ENCODE measurements at places on chromosomes 6 and 20.

DNA sequence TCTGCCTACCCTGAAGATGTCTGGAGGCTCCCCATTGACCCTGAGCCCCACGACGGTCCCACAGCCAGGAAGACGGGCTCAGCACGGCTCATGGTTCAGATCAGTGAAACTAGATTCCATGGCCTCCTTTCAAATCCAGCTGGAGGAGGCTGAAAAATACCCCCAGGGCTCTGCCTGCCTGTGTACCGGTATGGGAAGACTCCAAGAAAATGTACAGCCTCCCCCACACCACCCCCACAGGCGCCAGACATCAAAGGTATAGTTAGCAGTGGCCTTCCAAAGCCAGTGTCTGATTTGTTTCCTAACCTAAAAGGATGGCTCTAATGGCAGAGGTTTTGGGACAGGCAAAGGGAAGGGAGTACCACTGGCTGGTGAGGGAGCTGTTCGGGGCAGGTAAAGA, 86.2 kb upstream of the SNAP25 start:
- DNase-seq, result no peak

DNA sequence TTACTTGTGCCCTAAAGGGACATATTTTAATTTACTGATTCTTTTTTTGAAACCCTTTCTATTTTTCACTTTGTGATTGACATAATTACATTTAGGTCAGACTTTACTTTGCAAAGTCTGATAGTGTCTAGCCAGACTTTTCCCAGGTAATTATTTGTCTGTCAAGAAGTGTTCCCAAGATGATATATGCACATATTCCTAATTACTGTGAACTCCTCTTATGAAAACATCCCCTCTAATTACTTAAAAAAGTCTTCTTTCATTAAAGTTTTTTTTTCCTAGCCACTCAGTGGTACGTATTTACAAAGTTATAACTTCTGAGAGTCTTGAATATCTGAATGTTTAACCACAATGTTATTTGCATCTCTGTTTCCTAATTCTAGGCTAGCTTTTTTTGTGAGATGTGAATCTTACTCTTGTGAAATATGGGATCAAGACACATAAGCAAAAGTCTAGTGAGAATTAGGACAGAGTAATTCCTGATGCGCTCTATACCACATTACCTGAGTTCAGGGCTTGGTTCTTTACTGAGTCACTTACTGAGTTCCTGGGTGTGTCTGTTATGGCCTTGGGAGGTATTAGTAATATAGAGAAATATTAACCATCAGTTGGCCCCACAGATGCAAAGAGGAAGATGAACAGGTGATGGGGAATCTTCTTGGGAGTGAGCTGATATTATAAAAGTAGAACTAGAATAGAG, 27.9 kb downstream of the FAM83B start:
- DNase-seq, result no peak

DNA sequence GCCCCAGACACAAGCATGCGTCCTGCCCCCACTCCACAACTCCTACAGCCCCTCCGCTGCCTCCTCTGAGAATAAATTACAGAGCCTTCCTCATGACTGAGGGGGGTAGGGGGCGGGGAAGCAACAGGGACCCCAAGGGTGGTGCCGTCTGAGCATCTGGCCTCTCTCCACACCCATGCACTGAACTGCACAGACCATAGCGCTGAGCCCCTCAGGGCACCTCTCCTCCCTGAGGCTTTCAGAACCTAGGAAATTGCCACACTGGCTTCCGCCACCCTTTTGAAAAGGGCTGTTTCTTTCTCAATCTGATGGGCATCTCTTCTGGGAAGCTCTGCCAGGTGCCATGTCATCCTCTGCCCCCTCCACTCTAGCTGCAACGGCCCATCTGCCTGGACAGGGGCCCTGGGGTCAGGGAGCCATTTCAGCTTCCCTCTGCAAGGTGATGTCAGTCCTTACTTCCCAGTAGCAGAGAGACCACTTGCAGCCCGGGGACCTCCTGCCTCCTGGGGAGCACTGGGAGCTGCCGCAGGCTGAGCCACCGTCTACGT, 2.5 kb downstream of the CST7 start:
- no peak for DNase-seq

DNA sequence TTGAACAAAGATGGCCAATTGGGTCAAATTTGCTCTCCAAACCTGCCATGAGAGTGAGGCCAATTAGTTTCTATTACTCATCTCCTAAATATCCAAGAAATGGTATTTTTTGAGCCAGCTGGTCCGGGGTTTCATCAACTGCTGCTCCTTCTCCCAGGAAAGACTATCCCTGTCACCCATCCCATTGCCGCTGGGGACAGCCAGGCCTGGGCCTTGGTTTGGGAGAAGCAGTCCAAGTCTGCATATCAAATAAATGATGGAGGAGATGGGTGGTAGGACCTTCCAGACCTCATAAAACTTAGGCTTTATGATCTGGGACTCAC, 46.7 kb upstream of the TTPAL start:
- no peak for DNase-seq

- no peak for DNase-seq
These were observed 72.2 kb downstream of the SCAF8 start for GRCh38 chr6:154805288-154805911.

- DNase-seq, result no peak
These were observed 56.8 kb downstream of the PDSS2 start for GRCh38 chr6:107402533-107402932.

- no peak for DNase-seq
These were observed 66.1 kb downstream of the PLG start for GRCh38 chr6:160768101-160768500.

- no peak for DNase-seq
These were observed 11.2 kb upstream of the SIRPA start for GRCh38 chr20:1883986-1884385.

- DNase-seq, result peak; percentile 28
These were observed 216.7 kb downstream of the ZDHHC14 start for GRCh38 chr6:157597461-157598312.

GRCh38 chr6:161736781-161737292, 463.0 kb upstream of the AGPAT4 start:
- no peak for DNase-seq

DNA sequence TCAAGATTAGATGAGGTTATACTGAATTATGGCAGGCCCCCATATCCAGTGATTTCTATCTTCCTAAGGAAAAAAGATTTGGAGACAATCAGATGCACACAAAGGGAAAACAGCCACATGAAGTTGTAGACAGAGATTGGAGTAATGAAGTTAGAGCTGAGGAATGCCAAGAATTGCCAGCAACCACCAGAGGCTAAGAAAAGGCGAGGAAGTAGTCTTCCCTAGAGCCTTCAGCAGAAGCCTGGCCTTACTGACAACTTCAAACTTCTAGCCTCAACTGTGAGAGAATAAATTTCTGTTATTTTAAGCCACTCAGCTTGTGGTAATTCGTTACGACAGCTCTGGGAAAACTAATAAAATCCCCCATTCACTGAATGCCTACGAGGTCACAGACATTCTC, 473.9 kb downstream of the COL12A1 start:
- DNase-seq, result no peak

- no peak for DNase-seq
These were observed 10.0 kb downstream of the CITED2 start for GRCh38 chr6:139364302-139364981.

DNA sequence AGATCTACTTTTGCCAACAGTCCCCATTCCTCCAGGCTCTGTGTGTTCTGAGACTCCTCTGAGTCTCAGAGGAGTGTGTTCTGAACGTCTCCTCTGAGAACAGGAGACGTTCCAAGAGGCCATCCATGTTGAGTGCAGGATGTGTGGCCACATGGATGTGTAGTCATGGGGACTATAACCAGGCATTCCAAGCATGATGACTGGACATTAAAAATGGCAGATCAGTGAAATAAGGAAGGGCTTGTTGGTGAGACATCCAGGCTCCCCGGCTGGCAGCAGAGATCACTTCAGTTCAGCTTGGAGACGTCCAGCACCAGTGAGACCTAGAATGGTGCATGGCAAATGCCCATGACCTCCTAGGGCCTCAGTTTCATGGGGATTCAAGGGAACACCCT, 34.3 kb upstream of the POU5F1 start:
- DNase-seq, result no peak

DNA sequence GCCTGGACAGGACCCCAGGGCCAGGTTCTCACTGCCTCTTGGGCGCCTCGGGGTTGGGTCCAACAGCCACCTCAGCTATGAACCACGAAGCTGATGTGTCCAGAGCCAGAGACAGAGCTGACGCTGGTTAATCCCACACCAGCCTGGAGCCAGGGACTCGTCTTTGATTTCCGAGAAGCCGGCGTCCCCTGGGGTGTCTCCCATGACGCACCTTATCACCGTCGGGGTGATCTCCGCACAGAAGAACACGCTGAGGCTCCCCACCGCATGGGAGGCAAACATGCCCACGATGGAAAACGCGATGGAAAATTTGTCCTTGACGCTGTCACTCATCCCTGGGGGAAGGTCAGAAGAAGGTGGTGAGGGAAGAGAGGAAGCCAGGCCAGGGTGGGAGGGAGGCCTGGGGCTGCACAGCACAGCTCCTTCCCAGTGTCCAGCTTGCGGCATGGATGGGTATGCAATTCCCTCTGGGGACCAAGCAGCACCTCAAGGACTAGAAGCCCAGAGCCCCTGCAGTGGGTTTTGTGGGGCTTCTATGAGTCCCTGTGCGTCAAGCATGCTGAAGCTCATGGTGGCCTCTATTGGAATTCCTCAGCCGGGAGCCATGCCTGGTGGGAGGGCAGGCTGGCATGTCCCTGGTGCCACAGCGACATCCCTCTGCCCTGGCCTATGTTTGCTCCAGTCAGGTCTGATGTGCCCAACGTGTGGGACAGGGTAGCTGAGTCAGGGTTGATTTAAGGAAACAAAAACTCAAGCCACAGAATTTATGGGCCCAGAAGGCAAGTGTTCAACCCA, 25.1 kb downstream of the PSMG4 start:
- DNase-seq, result no peak

DNA sequence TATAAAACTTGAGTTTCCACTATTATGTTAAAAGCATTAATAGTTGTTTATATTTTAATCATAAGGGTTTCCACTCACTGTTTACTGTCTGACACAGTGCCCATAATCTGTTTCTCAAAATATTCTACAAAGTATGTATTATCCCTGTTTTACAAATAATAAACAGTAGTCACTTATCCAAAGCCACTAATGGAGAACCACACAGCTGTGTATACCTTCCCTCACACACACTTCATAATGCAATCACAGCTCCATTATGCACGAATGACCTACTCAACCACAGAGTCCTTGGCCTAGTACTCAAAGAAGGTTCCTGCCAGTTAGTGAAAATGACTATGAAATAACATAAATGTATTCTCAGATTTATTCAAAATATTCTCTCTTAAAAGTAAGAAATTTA, 103.1 kb downstream of the EPB41L2 start:
- DNase-seq, result no peak

GRCh38 chr6:6283746-6284145, 36.7 kb downstream of the F13A1 start:
- DNase-seq, result no peak

DNA sequence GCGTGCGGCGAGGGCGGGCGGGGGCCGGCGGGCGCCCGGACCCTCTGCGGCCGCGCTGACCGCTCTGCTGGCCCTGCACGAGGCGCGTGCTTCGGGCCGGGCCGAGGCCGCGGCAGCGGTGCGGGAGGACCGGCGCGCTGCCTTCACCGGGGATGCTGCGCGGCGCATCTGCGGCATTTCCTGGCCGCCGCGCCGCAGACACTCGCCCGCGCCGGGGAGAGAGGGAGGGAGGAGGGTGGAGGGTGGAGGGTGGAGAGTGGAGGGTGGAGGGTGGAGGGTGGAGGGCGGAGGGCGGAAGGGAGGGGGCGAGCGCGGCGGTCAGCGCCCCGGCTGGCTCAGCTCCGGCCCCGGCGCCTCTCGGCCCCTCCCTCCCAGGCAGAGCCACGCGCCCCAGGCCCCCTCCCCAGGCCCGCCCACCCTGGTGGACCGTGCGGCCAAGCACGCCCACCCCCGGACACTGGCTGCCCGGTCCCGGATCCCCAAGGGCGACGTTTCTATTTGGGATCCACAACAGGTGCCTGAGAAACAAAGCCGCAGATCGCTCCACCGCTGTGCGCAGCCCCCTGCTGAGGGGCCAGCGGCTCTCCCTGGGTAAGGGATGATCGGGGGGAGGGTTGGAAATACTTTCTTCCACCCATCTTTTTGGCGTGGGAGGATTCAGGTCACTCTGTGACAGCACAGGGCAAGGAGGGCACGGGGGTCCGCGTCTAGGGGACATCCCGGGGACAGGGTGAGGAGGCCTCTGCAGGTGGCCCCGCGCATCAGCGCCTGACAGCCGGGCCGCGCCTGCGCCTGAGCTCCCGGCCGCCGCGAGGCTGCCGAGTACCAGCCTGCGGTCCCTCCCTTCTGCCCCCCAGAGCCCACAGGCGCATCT, 111.2 kb upstream of the BEND6 start:
- peak; percentile 53 for DNase-seq

GRCh38 chr6:131948692-131949619, 2.2 kb downstream of the CCN2 start:
- no peak for DNase-seq

- DNase-seq, result no peak
These were observed 93.7 kb downstream of the PSMB1 start for GRCh38 chr6:170459451-170459850.

DNA sequence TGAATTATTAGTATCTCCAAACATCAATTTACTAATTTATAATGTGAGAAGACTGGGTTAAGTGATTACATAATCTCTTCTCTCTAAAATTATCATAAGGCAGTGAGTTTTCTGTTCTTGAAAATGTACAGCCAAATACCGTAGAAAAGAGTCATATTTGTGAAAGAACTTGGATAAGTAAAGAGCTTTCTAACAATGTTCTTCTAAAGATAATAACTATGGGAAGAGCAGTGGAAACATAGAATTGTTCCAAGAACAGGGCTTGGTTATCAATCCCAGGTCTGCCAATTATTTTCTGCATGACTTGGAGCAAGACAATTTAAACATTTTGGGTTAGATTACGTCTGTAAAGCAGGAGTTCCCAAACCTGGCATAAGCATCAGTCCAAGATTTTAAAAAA, 198.1 kb upstream of the SGK1 start:
- no peak for DNase-seq

- no peak for DNase-seq
These were observed 27.1 kb upstream of the ELOVL5 start for GRCh38 chr6:53375847-53376246.

DNA sequence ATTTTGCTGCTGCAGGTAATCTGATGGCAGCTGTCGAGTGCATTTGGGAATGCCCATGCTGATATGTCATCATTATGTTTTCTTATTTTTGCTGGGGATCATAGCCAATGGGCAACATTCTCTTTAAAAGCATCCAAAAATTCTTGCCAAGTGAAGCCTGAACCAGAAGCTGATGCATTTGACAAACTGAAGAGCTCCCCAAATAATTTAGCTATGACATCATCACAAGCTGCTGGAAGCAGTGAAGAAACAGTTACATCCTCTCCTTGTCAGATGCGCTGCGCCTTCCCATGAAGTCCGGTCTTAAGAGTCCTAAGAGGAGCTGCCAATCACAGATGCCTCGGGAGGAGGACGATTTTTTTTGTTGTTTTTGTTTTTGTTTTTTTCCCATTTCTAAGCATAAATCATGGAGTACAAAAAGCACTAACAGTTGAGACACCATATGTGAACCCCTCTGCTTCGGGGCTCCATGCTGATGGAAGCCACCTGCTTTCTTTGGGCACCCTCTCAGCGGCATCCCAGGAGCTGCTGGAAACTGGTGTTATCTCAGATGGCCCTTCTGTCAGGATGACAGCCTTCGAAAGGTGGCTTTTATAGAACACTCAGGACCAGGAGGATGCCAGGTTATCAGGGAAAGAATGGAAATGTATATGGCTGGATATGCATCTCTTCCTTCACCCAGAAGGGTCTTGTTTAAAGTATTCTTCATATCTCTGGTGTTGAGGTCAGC, 56.1 kb upstream of the FOXQ1 start:
- no peak for DNase-seq

- DNase-seq, result peak; percentile 35
These were observed at the start of gene MICAL1 for GRCh38 chr6:109455437-109456110. MICAL1 (minus strand) TSS chr6:109455772; CDS start chr6:109454196, 1,576 bp downstream.
